ENCODE measurements at places on chromosomes 7 and 10.

GRCh38 chr10:131310551-131311401, 745 bp downstream of the TCERG1L start:
- DNase-seq = no peak

- no peak for DNase-seq
These were observed 3.4 kb upstream of the MUC12 start for GRCh38 chr7:100965723-100966541.

DNA sequence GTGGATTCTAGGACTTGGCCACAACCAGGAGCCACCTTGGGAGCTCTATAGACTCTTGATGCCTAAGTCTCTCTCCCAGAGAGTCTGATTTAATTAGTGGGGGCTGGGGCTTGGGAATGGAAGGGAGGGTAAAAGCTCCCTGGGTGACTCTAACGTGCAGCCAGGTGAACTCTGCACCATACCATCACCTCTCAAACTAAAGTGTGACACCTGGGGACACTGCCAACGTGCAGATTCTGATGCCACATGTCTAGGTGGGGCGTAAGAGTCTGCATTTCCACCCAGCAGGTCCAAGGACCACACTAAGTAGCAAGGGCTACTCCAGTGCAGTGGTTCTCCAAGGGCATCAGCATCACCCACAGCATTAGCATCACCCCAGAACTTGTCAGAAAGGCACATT, 28.3 kb downstream of the LRRC20 start:
- no peak for DNase-seq

- DNase-seq = no peak
These were observed 87.7 kb downstream of the NKX6-2 start for GRCh38 chr10:132698211-132698751.

DNA sequence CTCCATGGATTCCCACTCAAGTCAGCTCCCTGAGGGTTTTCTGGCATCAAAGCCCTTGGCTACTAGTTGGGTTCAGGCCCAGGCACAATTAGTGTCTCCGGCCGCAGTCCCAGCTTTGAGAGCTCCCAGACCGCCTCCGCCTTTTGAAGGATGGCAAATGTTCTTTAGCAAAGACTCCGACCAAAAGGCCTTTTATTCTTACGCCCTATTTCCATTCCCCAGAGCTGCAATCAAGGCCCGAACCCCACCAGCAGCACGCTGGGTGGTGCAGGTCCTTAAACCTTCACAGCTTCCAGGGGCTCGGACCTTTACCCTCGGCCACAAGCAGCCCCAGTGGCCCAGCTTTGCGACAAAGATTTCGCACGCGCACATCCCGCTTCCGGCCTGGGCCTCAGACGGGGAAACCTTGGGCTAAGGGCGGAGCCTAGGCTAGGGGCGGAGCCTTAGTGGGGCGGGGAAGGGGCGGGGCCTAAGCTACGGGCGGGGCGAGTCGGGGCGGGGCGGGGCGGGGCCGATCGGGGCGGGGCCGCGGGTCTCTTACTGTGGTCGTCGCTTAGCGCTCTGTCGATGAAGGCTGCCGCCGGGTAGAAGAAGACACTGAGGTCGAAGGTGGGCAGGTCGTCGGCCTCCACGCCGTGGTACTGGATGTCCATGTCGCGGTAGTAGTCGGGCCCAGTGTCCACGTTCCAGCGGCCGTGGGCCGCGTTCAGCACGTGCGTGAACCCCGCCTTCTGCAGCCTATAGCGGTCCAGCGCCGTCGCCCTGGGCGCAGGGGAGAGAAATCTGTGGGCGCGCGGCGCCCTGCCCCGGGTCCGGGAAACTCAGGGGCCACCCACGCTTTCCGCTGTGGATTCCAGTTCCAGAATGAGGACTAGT, 68.0 kb upstream of the SAMD8 start:
- DNase-seq = no peak

GRCh38 chr10:96972264-96972663, 140.2 kb downstream of the LCOR start:
- no peak for DNase-seq

GRCh38 chr7:148287538-148287937, 303.0 kb upstream of the C7orf33 start:
- DNase-seq = no peak

GRCh38 chr10:92837456-92837855, 10.9 kb upstream of the EXOC6 start:
- DNase-seq = no peak

DNA sequence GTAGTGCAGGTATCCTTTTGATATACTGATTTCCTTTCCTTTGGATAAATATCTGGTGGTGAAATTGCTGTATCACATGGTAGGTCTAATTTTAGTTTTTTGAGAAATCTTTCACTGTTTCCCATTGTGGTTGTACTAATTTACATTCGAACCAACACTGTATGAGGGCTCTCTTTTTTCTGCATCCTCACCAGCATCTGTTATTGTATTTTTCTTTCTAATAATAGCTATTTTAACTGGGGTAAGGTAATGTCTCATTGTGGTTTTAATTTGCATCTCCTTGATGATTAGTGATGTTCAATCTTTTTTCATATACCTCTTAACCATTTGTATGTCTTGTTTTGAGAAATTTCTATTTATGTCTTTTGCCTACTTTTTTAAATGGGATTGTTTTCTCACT, 335.4 kb upstream of the MTPN start:
- DNase-seq = no peak

DNA sequence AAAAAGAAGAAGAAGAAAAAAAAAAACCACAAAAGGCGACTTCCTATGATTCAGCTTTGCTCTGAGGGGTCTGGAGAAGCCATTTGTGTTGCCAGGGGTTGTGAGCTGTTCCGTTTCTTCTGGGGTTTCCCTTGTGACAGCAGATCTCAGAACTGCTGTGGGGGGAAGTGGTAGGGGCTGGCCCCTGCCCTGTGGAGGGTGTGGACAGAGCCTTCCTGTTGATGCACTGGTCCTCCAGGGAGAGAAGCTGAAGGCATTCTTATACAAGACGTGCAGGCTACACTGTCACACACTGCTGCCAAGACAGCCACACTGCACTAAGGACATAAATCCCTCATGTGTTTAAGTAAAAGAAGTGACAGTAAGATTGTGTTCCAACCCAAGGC, 17.3 kb upstream of the CSGALNACT2 start:
- DNase-seq = peak; percentile 77

- DNase-seq = no peak
These were observed 48.8 kb downstream of the MDFIC start for GRCh38 chr7:114970732-114971131.

GRCh38 chr10:97011397-97011796, 174.4 kb downstream of the SLIT1 start:
- no peak for DNase-seq

- DNase-seq = no peak
These were observed 998.3 kb downstream of the GATA3 start for GRCh38 chr10:9052767-9053166.

DNA sequence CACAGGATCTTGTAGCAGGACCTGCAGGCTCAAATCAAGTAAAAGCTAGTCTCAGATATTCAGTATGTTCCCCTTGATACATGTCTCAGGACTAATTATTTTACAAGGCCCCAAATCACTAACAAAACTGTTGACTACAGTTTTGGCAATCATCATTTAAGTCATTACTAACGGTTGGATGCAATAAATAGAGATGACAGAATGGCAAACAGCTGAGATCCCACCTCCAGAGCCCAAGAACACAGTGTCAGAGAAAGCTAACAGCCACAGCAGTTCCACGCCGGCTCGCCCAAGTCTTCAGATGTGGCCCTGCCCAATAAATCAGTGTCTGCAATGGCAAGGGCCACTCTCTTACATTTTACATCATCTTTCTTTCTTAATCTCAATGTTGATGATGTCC, 87.6 kb downstream of the CTBP2 start:
- no peak for DNase-seq

DNA sequence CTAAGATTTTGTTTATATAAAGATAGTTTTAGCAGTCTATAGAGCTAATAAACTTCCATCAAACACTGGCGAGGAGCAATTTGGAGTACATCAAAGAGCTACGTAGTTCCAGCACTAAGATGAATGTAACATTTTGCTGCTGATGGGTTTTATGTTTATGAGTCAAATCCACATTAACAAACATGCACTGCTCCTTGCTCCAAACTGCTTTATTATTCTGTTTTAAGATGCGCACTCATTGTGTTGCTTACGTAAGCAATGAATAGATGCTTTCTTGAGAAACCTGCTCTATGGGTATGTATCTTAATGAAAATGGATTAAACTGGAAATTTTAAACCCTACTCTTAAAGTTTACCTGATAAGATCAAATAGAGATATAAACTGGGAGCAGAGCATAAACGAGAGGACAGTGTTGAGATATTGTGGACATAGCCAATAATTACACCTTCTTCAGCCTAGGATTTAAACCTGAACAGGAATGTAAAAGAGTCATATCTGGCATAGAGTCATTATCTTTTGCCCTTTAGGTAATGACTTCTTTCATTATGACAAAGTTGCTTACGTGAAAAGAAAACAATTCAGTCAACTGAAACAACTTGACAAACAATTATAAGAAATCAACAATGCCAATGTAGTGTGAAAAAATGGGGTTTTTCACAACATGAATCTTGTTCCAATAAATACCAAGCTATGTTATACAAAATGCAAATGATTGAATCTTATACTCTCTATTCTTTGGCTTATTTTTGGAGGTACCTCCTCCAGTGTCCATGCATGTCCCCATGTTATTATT, 153.5 kb upstream of the MTPN start:
- no peak for DNase-seq

DNA sequence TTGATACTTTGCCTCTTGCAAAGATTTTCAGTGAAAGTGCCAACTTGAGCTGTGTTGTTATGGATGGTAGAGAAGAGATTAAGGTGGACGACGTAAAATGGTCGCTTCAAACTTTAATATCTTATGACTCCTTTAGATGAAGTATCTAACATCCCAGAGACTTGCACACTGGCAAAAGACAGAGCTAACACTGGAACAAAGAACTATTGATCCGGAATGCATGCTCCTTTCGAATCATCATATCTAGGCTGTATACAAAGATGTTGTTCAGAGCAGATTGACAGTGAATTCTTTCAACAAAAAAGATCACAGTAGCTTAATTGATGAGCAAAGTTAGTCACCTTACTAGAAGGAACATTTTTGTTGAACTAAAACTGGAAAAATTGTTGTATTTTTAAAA, 592.7 kb downstream of the NXPH1 start:
- DNase-seq = no peak

- no peak for DNase-seq
These were observed 11.0 kb upstream of the CRPPA start for GRCh38 chr7:16432425-16432731.

DNA sequence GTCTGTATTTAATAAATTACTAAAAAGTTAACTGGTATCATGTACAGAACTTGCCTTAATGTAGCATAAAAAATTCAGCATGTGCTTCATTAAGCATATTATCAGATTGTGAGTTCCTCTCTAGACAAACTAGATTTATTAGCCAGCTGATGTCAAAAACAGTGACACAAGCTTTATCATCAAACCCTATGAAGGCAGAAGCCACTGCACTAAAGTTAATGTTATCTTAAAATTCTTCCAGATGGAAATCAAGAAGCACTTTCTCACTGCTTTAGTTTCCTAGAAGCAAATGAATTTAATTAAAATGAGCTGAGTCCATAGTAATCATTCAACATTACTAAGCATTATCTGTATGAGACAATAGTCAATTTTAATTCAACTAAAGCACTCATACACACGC, 96.4 kb downstream of the ARHGAP12 start:
- DNase-seq = no peak

DNA sequence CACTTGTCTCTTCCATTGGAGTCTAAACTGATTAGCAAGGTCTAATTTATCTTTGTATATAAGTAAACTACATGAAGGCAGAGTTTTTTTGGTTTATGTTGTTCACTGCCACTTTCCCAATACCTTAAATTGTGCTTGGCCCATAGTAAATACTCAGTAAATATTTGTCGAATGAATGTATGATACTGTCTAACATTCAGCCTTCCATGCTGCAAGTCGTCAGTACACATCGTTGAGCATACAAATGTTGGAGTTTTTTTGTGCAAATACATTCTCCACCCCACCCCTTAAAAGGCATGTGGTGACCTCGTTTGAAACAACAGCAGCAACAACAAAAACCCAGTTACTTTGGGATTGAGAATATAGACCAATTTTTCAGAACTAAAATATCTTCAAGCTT, 17.4 kb upstream of the IGF2BP3 start:
- DNase-seq = no peak

GRCh38 chr10:31383810-31384588, 65.0 kb downstream of the ZEB1 start:
- no peak for DNase-seq

DNA sequence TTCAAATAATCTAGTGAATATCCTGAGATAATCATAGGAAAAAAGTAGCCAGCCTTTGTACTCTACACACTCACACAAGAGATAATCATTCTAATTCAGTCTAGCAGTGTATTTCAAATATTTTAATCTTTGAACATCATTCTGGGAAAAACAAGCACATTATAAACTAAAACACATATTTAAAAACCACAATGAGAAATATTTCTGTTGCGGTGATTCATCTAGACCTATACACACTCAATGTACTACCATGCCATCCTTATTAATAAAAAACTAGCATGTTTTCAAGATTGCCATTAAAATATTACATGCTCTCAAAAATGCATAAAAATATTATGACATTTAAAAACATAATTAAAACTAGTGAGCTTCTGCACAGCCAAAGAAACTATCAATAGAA, 11.8 kb downstream of the COG5 start:
- no peak for DNase-seq

All from GF-D8 (cell line).